ENCODE measurements at places on chromosomes 5 and 9.

GRCh38 chr5:107306594-107306993 is 364.1 kb downstream of the EFNA5 start:
- no peak for DNase-seq

DNA sequence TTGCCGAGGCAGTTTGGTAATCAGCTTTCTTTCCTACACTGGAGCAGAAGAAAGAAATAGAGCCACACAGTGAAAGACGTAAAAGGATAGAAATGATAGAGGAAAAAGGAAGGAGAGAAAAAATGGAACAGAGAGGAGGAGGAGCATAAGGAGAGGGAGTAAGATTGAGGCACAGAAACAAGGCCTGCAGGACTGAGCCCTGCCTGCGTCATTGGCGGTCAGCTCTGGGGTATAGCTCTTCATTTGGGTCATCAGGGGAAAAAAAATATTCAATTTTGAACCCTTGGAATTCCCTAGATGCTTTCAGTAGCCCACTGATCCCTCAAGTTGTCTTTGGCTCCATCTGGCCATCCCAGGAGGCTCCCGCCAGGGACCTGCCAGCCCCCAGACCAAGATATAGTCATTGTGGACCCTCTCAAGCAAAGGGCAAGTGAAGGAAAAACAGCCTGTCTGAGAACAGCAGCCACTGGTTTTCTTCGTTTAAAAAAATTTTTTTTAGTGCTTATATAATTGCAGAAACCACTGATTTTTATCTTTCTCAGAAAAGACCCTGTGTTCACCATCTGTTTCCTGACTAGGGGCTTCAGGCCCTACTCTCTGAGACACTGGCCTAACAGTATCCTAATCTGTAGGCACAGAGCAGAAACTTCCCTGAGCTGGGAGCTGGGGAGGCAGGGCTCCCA is 31.3 kb upstream of the MATR3 start:
- no peak for DNase-seq

DNA sequence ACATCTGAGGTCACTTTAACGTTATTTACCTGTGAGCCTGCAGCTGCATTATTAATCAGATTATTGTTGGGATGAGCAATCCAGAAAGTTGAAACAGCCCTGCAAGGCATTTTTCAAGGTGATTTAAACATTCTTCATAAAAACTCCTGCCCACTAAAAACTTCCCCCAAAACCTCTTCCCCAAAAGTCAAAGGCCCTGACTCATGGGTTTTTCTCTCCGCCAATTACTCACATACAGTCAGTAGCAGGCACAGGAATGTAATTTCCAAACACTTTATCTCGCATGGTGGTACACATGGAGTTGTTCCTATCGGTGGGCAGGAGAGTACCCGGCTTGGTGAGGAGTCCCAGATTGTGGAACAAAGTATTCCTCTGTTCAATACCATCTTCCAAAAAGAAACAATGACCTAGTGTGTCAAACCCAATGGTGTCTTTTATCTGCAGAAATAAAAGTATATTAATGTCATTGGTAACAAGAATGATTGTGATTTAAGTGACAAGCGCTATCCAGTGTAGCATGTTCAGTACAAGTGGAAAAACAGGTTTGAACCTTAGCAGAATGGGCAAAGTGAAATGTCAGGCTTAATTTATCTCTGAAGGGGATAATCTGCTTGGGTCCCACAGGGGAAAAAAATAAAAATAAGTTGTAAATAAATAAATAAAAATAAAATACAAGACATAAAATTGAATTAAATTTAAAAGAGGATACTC is 38.3 kb downstream of the CEMIP2 start:
- DNase-seq = peak; percentile 45

DNA sequence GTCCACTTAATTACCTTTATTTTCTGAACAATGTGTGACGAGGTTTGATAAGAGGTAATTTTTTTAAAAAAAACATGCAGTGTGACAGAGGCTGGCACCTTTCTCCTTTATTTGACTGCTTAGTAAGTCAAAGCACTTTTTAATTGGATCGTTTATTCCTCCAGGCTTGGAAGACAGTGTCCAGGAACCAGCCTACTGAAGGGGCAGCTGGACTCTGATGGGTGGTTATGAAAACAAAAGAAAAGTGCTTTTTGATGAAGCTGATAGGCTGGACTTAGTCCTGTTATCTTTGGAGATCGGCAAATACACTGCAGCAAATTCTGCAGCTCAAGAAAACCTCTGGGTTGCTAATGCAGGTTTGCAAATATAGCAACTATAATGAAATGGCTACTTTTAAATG is 141.7 kb downstream of the DCP2 start:
- DNase-seq = no peak

DNA sequence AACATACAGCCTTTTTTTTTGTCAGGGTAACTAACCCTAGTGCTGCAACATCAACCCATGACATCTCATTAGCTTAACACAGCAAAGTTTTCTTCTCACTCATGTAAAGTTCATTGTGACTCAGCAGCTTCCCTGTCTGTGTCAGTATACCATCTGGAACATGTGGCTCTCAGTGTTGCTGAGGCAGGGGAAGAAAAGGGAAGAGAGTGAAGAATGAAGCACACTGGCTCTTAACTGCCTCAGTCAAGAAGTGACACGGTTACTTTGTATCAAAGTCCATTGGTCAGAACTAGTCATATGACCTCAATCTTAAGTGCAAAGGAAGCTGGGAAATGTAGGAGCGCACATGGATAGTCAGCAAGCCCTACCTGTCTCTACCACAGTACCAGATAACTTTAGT is 185.0 kb upstream of the ELL2 start:
- DNase-seq = peak; percentile 80

DNA sequence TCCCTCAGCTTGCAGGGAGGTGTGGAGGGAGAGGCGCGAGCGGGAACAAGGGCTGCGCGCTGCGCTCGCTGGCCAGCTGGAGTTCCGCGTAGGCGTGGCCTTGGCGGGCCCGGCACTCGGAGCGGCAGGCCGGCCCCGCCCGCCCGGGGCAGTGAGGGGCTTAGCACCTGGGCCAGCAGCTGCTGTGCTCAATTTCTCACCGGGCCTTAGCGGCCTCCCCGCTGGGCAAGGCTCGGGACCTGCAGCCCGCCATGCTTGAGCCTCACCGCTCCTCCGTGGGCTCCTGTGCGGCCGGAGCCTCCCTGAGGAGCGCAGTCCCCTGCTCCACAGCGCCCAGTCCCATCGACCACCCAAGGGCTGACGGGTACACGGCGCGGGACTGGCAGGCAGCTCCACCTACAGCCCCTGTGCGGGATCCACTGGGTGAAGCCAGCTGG is 1516.4 kb downstream of the EFNA5 start:
- DNase-seq = no peak

- no peak for DNase-seq
Measured at GRCh38 chr9:118395415-118395814, 691.2 kb downstream of the TLR4 start.

DNA sequence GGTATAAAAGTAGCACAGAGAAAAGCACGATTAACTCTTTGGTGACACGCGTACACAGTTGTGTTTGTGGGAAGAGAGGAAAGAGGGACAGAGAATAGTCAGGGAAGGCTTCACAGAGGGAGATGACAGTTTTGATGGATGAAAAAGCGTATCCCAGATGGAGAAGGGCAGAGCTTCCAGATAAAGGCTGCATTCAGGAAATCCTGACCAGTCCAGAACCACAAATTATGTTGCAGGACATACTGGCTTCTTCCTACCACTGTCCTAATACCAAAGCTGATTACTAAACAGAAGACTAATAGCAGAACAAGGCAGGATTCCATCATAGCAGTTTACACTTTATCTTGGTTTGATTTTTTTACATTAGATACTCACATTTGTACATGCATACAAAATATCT is 34.5 kb downstream of the SLC31A2 start:
- DNase-seq = no peak

DNA sequence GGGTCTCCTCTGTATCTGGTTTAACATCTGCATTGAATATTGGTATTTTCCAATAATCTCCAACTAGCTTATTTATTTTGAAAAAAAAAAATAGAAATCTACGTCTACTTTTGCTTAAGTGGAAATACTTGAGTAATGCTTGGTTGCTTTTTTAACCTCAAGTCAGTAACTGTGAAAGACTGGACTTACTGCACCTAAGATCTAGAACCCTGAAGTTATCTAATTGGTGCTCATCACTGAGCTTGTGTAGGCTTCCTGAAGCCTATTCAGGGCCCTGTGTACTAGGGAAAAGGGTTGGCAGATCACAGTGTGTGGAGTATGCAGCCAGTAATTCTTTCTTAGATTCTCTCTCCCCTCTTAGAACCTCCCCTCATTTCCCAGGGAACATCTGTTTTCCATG is 16.2 kb downstream of the SLC1A1 start:
- DNase-seq = no peak

DNA sequence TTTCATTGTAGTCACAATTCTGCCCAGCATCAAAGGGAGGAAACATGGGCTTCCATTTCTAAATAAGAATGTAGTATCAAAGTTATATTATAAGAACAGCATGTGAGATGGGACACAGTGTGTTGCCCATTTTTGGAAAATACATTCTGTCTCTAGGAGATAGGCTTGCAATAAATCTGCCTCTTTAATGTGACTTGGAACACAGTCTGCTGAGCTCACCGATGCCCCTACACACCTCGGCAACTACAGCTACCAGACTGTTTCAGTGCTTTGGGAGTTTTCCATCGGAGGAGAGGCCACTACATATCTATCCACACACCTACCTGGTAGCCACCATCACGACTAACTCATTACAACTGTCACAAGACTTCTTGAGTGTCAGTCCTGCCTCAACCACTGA is 18.9 kb upstream of the FCHO2 start:
- no peak for DNase-seq

GRCh38 chr5:176508603-176509002 is 28.6 kb downstream of the RNF44 start:
- no peak for DNase-seq

DNA sequence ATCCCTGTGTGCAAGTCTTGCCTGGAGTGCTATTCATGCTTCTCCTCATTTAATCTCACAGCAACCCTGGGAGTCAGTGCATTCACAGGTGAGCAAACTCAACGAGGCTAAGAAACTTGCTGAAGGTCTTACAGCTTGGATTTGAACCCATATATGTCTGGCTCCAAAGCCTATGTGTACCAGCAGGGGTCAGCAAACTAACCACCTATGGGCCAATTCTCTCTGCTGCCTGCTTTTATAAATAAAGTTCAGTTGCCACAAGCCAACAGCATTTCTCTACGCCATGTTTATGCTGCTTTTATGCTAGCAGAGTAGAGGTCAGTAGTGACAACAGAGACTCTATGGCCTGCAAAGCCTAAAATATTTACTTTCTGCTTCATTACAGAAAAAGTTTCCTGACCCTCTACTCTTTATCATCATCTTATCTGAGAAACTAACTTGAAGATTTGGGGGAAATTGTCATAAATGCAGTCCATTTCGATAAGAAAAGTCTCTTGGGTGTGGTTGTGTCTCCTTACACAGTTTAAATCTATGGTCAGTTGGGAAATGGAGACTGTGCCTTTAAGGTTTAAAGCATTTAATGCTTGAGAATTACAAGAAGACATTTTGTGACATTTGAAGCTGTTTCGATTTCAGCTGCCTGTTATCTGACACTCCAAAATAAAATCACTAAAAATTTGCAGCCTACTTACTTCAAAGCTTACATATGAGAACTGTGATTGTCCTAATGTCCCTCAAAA is 137.7 kb downstream of the PRELID2 start:
- DNase-seq = peak; percentile 53

GRCh38 chr5:42514754-42515153 is 91.5 kb downstream of the GHR start:
- DNase-seq = no peak

DNA sequence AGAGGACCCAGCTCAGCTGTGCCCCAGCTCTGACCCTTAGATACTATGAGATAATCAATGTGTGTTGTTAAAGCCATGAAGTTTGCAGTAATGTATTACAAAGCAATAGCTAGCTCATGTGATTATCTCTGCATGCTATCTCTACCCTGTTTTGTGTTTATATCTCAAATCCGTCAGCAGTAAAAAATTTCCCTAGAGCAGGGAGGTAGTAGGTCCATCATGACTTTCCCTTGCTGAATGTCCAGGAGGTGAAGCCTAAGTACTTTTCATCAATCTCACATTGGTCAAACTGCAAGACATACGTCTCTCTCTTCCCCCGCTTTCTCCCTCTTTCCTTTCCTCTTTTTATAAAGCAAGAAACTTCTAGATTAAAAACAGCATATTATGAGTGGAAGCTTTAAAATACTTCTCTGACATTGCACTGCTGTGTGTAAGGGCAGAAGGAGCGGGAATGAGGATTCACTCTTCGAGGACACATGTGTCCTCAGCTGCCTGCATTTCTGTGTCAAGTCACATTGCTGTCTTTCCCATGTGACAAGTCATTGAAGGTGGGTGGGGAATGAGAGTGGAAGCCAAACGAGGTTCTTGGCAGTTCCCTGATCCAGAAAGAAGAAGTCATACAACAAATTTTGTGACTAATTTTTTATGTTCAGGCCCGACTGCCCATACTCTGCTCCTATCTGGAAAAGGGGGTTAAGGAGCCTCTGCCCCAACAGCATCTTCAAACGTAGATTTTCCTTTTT is 93.1 kb upstream of the RETREG1 start:
- DNase-seq = no peak

DNA sequence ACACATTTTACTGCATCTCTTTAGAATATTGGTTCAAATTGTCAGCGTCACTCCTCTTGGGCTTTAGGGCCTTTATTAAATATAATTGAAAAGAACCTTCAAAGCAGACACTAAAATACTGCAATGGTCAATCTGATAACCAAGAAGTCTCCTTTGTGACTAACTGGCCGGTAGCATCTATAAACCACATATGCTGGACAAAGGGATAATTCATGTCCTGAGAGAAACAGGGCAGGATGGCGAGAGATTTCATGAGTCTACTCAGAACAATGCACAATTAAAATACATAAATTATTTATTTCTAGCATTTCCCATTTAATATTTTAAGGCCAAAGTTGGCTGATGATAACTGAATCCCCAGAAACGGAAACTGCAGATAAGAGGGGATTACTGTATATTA is 1083.4 kb upstream of the CDH18 start:
- no peak for DNase-seq

DNA sequence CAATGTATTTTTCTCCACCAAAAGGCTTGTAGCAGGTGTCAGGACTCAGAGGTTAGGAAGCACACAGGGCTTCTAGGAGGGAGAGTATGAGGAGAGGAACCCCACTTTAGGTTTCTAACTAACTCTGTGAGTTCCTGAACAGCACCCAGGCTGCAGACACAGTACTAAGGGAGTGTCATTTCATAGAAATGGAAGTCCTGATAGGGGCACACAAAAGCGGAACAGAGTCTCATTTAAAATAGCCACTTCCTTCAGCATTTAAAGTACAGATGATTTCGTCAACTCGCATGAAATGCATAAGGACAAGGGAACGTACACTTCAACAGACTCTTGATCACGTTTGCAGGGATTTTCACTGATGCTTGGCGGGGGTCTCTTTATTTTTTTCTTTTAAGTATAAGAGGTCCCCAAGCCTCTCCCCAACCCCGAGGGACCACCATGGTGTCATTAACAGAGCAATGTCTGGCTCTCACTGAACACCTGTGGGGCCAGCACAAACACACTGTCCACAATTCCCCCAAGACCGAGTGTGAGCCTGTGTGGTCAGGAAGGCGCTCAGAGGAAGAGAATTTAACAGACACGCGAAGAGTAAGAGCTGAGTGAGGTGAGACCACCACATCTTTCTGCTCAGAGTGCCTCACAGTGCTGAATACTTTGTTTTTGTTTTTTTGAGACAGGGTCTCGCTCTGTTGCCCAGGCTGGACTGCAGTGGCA is 82.3 kb downstream of the SECISBP2 start:
- DNase-seq = no peak

Data from EL (cell line).